Right cardiac atrium (tissue), 5 donors: ENCODE measurements at places on chromosomes 12 and 14. TPM values are rescaled to one million over a fixed set of nuclear protein-coding genes. Genes with fewer than 3 reads are reported as not detected.

Gene A2M
- total RNA-seq, result 503 TPM

Gene B3GNT4
- total RNA-seq, result not detected

Gene ZNF84
- total RNA-seq, result 21.7 TPM

Gene BHLHE41
- 10.6 TPM for total RNA-seq

Gene ABCC9
- total RNA-seq, result 67.8 TPM

Gene SOX5
- total RNA-seq, result 10.0 TPM

Gene GYS2
- not detected for total RNA-seq

Gene POTEM
- total RNA-seq, result not detected

Gene TGFB3
- total RNA-seq, result 76.3 TPM

Gene P2RX7
- 2.2 TPM for total RNA-seq

Gene RPGRIP1
- 0.20 TPM for total RNA-seq

Gene MIP
- 0.34 TPM for total RNA-seq

Gene ABHD12B
- not detected for total RNA-seq

Gene POTEG
- total RNA-seq, result not detected

Gene CHST11
- 9.9 TPM for total RNA-seq

Gene TAS2R7
- not detected for total RNA-seq

Gene SLC17A8
- total RNA-seq, result not detected

Gene TPPP2
- 1.7 TPM for total RNA-seq

Gene AGAP2
- 0.53 TPM for total RNA-seq

Gene NGB
- not detected for total RNA-seq

Gene CAPZA3
- not detected for total RNA-seq

Gene SERPINA3
- total RNA-seq, result 390 TPM

Gene SLC22A17
- 61.2 TPM for total RNA-seq

Gene TNFAIP2
- 48.6 TPM for total RNA-seq

Gene KRT73
- total RNA-seq, result not detected

Gene ESRRB
- total RNA-seq, result 8.6 TPM

Gene EPYC
- not detected for total RNA-seq

Gene TSFM
- 32.6 TPM for total RNA-seq

Gene SDR9C7
- not detected for total RNA-seq

Gene FGD4
- total RNA-seq, result 10.7 TPM

Gene HOXC12
- not detected for total RNA-seq

Gene COPS7A
- total RNA-seq, result 68.7 TPM

Gene SLC25A21
- 1.0 TPM for total RNA-seq

Gene SPX
- total RNA-seq, result 7.7 TPM

Gene FOXA1
- total RNA-seq, result not detected

Gene MYF6
- total RNA-seq, result not detected

Gene MANSC4
- total RNA-seq, result not detected

Gene NTS
- 0.43 TPM for total RNA-seq

Gene LBHD2
- not detected for total RNA-seq

Gene KRT4
- total RNA-seq, result not detected

Gene CMA1
- not detected for total RNA-seq

Gene CCDC196
- total RNA-seq, result not detected

Gene OTOGL
- 17.8 TPM for total RNA-seq

Gene DHRS2
- not detected for total RNA-seq

Gene KRT86
- not detected for total RNA-seq

Gene TBX5
- 195 TPM for total RNA-seq

Gene JDP2
- total RNA-seq, result 40.7 TPM

Gene LRRC10
- total RNA-seq, result 22.2 TPM

Gene MAP1LC3B2
- total RNA-seq, result 2.0 TPM

Gene PRB2
- total RNA-seq, result not detected

Gene IL26
- not detected for total RNA-seq

Gene FSCB
- total RNA-seq, result not detected

Gene KERA
- not detected for total RNA-seq

Gene TMEM52B
- not detected for total RNA-seq

Gene SPTB
- total RNA-seq, result 84.2 TPM

Gene P2RX2
- not detected for total RNA-seq

Gene HOXC4
- total RNA-seq, result 0.37 TPM

Gene STON2
- total RNA-seq, result 20.1 TPM
